ENCODE measurements at places on chromosomes 13 and 19.

DNA sequence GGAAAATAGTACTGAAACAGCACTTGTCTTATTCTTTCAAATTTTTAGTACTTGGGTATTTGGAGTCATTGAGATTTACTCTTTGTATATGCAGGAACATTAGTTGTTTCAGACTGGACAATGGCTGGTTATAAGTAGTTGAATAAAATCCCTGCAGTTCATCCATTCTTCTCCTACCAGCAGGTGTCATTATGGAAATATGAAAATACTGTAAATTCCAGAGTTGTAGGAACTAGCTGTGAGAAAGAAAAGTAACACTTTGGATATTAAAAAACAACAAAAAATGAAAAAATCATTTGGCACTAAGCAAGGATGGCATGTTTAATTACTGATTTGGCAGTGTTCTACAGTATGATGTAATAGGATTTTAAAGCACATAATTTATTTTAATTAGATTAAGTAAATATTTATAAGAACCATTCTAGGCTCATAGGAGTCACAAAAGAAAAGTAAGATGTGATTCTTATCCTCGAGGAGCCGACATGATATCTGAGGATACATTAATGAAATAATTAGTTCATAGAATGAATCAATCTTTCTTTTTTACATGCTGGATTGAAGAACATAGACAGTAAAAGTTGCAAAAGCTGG is 155.3 kb downstream of the KCNRG start:
- DNase-seq: no peak

GRCh38 chr19:18672606-18673337 is 10.7 kb upstream of the CRTC1 start:
- no peak for DNase-seq

GRCh38 chr19:33302974-33303790 is 848 bp upstream of the CEBPA start:
- DNase-seq: no peak

GRCh38 chr13:41462427-41462826 is 5.1 kb downstream of the RGCC start:
- DNase-seq: no peak
